Fibroblast of mammary gland (primary cell): ENCODE measurements at places on chromosomes 4 and X.

DNA sequence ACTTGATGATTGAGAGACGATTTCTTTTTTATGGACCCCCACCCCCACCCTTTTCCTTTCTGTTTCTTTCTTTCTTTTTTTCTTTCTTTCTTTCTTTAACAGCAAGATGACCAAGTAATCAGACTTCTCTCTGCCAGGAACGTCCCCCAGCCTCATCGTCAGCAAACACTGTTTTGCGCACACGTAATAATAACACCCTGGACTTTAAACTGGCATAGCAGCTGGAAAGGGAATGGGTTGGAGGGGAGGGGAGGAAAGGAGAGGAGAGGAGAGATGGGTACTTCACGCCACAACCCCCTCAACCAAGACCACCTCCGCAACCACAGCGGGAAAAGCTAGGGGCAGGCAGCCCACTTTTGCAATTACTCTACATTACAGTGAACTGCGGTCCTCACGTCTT is 1.1 kb downstream of the GABRA2 start:
- DNase-seq: no peak

DNA sequence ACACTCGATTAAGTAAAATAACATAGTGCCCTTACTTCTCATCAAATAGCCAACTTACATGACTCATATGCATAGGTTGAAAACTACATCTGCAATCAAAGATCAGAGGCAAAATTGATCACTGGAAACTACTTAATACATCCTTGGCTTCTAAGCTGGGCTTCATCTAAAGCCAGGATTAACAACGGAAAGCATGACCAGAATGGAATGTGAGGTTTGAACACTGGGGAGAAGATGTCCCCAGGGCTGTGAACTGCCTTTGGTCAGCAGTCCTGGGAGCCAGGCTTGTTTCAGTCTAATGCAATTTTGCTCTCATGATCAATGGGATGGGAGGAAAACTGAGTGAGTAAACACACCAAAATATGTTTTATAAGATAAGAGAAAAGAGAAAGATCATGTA is 192.5 kb upstream of the TTC29 start:
- DNase-seq: peak; percentile 10

DNA sequence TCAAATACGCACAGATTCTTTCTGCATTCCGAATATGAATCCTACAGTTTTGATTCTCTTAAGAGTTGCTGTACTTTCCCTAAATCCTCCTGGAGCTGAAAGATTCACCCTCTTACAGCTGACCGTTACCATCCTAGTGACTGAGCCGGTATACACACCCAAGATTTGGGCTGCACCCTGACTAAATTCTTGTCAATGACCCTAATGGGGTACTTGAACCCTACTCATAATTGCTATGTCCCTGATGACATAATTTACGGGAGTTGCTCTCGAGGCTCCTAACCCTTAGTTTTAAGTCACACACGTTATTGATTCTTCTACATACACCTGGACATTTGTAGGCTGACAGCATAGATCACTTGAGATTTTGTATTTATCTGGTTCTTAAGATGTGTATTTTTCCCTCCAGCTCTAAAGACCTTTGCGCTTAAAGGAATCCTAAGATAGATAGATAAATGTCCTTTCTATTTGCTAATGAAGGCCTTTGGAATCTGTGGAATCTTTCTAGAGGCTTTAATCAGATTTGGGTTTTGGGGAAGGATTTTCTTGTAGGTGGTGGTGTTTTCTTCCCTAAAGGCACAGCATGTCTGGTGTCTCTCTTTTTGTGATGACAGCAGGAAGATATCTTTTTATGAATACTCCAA is 37.8 kb downstream of the CLDN34 start:
- no peak for DNase-seq

GRCh38 chrX:55702671-55703070 is 14.9 kb upstream of the RRAGB start:
- no peak for DNase-seq

- DNase-seq: no peak
These were observed 403.1 kb downstream of the MID1IP1 start for GRCh38 chrX:39204353-39204752.

GRCh38 chr4:13953083-13953482 is 325.6 kb upstream of the BOD1L1 start:
- no peak for DNase-seq

GRCh38 chr4:140756319-140757231 is at the start of gene TBC1D9:
Gene TBC1D9 (minus strand): TSS chr4:140756385. CDS start chr4:140756045, 340 bp downstream.
- peak; percentile 80 for DNase-seq

DNA sequence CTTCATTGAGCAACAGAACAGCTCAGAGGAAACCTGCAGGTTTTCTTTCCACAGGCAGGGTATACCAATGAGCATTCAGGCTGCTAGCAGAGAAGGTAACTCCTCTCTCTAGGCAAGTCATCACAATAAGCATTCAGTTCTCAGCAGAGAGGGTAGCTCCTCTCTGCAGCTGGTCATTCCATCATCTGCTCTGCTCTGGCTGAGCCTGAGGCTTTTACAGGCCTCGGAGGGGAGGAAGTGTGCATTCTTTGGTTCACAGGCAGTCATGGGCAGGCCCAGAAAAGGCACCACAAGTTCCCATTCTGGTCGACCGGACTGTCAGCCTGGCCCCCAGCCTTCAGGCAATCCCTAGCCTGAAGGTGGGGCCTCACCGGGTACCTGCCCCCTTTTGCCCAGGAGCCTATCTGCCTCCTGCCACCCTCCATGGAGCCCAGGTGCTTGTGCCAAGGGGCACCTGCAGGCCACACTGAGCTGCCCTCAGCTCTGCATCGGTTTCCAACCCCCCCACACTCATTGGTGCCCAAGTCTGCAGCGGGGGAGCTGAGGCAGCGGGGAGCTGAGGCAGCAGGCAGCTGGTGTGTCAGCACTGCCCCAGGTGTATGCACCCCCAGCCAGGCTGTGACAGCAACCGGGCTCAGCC is 83.1 kb downstream of the PRDM5 start:
- no peak for DNase-seq

DNA sequence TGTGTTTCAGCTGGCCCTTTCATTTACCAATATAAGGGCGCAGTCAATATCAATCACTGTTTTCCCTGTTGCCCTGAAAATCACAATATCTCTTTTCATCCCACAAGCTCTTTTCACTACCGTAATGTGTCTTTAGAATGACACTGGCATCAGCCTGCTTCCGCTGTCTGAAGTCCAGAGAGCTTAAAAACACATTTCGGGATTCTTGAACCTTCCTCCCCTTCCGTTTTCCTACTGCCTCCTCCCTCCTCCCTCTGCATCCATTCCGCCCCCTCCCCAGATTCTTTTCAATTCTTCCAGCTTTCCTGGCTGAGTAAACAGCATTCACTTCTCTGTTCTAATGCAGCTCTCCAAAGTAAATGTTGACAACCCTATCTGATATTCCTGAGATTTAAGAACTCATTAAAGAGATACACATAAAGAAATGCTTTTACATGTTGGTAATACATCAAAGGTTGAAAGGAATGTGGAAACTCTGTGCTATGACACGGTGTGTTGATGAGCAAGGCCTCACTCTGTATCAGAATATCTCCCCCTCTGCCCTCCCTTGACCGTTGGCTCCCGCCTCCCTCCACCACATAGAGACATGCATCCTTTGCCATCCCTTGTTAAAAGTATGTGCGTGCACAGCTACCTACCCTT is 83.5 kb upstream of the SPRY1 start:
- DNase-seq: no peak

DNA sequence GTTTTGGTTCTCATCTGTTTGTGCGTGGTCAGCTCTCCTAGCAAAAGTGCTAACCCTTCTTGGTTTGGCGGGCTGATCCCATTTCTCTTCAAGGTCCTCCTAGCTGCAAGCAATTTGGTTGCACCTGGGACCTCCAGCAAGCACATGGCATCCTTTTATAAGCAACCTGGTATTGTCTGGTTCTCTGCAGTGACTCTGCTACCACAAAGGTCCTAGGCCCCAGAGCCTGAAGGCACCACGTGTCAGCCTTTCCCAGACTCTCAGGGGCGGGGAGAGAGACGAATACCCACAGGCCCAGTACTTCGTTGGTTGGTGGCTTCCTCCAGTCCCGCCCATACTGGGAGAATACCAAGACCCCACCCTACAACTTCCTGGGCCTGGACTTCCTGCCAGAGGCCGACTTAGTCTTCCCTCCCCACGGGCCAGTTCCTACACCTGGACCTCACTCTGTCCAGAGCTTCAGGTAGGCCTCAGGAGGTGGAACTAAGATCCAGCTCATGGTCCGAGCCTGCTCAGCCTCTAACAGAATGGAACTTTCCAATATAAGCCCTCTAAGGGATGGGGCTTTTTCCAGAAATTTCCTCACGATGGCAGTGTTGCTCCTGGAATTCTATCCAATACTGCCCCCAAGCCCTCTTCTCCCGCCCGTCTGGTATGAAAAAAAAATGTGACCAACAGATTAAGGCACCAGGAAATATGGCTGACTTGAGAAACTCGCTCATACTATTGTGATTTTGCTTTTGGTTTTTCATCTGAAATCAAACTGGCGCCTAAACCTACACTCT is 192.5 kb upstream of the STK26 start:
- peak; percentile 68 for DNase-seq
